ENCODE measurements at places on chromosomes 16 and 17.

- no peak for DNase-seq
Observed at GRCh38 chr17:47952171-47953021, 5.3 kb downstream of the PRR15L start.

- no peak for DNase-seq
Observed at GRCh38 chr17:43020789-43021740, 1.1 kb downstream of the VAT1 start.

GRCh38 chr17:46929413-46929812 lies 6.5 kb downstream of the GOSR2 start:
- DNase-seq = no peak

GRCh38 chr17:48137656-48138055 lies 30.1 kb downstream of the SNX11 start:
- DNase-seq = no peak

DNA sequence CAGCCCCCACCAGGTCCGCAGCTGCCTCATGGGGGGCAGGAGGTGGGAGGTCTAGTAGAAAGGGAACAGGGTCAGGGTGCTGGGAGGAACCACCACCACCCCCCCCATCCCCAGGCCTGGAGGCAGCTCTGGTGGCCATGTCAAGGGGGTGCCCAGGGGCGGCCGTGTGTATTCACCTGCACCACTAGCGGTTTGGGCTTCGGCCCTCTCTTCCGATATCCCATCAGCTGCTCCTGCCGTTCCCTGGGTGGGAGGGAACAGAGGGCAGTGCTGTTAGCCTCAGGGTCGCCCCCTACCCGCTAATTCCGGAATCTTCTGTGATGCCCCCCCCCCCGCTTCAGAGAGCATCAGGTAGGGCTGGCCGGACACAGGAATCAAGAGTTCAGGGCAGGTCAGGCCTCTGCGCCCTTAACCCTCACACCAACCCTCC lies 3.8 kb downstream of the CBX4 start:
- DNase-seq = no peak

DNA sequence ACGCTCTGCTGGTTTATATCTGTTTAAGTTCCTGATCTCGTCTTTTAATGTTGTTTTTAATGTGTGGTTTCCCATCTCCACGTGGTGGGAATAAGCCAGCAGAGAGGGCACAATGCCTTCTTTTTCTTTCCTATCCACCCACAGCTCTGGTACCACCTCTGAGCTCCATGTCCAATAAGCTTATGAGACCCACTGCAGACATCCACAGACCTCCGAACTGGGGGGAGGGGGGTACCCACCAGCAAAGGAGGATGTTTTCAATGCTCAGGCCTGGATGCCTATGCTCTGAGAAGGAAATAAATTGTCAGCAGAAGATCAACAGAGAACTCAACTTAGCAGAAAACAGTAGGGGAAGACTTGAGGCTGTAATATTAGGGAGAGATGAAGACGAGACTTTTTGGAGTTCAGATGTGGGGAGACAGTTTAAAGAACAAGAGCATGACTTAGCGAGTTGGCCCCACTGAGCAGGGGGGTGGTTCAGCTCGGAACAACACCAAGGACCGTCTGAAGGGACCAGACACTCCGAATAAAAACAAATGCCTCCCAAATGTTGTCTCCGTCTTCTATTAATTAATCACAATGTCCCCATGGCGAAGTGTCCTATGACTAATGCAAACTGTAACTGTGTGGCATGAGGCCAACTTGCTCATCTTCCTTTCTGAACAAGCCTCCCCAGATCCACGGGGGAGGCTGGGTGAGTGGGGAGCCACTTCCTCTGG lies 62.7 kb downstream of the GAS7 start:
- DNase-seq = no peak

GRCh38 chr17:66518108-66518507 lies 215.7 kb downstream of the PRKCA start:
- no peak for DNase-seq

DNA sequence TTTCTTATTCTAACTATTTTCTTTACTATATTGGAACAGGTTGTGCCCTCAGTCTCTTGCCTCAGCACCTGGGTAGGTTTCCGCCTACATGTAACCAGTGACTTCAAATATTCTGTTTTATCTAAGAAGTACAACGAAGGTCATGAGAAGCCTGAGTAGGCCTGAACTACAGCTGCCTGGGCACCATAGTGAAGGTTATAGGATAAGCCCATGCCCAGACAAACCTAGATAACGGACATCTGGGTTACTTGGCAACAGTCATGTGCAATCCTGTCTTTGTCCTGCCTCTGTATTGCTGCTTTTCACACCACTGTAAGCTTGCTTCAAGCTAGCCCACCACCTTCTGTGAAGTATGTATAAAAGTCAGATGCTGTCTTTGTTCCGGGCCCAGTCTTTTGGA lies 25.4 kb upstream of the ARL4D start:
- no peak for DNase-seq

DNA sequence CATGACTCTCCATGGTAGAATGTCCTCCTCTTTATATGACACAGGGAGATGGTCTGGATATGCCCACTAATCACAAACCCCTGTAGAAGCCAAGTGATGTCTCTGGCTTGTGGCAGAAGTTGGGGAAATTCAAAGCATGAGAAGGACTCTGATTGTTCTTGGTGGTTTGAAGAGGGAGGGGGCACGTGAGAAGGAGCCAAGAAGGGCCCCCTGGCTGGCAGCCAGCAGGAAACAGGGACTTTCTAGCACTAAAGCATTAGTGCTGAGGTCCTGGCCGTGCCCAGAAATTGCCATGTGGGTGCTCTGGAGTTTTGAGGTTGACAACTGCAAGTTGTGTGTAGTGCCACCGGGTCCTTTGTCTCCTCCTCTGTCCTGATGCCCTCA lies 199.9 kb downstream of the LGALS9B start:
- peak; percentile 8 for DNase-seq

DNA sequence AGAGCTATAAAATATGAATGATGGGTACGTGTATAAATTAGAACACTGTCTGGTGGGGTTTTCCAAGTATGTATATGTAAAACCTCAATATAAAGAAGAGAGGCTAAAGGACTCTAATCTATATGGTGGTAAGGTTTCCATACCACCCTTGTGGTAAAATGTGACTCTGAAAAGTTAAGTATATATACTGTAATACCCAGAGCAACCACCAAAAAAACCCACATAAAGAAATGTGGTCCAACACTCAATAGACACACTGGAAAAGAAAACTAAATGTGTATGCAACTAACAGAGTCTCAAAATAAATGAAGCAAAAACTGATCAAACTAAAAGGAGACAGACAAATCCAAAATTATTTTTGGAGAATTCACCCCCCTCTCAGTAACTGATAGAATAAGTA lies 72.2 kb downstream of the XPO6 start:
- no peak for DNase-seq

DNA sequence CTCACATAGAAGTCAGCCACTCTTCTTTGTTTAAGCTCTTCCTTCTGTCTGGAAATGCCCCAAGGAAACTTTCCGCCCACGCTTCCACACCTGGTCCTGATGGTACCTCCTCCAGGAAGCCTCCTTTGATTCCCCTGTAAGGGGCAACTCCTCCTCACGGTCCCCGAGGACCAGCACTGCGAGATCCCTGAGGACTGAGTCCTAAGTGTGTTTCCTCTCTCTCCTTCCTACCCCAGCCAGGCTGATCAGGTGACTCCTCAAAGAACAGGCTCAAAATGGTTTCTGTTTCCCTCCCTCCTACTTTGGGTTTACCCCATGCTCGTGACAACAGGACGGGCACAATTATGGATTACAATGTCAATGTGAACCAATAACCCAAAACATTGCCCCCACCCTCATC lies 63.0 kb upstream of the MED9 start:
- no peak for DNase-seq

DNA sequence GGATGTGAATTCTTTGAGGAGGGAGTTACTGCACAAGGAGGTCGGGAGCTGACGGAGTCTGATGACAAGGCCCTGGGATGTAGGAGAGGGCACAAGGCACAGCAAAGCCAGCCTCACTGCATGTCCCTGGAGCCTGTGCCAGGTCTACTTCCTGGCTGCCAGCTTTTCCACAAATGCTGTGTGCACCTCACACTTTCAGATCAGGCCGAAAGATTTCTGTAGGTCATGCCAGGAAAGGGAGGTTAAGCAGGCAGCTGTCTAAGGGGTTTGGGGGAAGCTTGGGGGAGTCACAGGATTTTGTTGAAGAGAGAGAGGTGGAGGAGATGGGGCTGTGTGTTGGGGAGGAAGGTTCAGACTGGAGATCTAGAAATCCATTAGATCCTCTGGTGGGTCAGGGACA lies 792.5 kb downstream of the KCNJ18 start:
- no peak for DNase-seq

GRCh38 chr17:20896153-20896649 lies 146.6 kb downstream of the USP22 start:
- DNase-seq = no peak

- peak; percentile 3 for DNase-seq
Observed at GRCh38 chr16:78503602-78504001, 404.1 kb downstream of the WWOX start.

GRCh38 chr17:10226930-10227695 lies 28.7 kb upstream of the GAS7 start:
- peak; percentile 7 for DNase-seq

DNA sequence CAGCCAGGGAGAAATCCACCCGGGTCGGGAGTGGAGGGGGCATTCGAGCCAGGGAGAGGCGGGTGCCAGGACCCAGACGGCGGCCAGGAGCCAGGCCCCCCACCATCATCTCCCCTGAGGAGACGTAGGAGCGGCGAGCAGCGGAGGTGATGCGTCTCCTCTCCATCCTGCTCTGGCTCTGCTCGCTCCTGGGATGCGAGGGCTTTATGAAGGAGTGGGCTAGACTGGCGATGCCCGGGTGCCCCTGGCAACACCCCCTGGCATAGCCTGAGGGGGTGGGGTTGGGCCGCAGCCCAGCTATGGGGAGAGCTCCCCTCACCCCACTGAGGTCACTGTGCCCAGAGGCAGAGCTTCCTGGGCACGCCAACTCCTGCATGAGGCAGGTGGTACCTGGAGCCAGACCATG lies at the start of gene GFAP:
TSS of gene GFAP (minus strand) at position 180 of the 406 bp plus-strand sequence. CDS start at position 166, 14 bp downstream.
- no peak for DNase-seq

DNA sequence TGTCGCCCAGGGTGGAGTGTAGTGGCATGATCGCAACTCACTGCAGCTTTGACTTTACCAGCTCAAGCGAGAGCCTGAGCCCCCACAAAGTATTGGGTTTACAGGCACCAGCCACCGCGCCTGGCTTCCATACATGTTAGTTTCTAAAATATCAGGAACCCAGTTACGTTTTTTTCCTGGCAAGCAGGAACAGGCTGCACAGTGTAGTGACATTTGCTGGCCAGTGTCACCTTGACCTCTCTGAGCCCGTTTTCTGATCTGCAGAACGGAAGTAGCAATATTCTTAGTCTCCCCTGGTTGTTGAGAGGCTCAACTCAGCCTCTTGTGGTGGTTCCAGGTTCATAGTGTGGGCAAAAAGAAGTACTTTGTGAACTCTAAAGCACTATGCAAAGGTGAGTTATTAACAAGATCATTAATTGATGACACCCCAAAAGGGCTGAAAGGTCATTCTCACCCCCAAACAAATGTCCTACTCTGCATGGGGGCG lies 15.6 kb downstream of the IGF2BP1 start:
- no peak for DNase-seq

GRCh38 chr17:5123343-5124124 lies 7.7 kb downstream of the USP6 start:
- DNase-seq = no peak

- peak; percentile 56 for DNase-seq
Observed at GRCh38 chr17:77425791-77426641, 285.2 kb downstream of the SEC14L1 start.

DNA sequence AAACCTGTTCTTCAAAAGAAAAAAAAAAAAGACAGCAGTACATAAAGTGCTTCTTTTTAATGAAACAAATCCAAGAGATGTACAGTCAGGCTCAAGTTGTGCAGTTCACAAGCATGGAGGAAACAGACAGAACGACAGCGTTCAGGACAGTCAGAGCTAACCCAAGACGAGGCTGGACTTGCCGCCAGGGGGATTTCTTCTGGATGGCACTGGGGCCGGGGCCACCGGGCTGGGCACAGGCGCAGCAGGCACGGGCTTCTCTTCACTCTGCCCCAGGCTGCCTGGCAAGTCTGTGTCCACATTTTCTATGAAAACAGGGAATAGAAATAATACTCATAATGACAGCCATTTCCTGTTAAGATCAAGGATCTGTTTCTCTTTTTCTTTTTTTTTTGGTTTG lies 4.4 kb upstream of the NT5C start:
- no peak for DNase-seq

- no peak for DNase-seq
Observed at GRCh38 chr16:88527937-88528743, 42.1 kb upstream of the ZC3H18 start.

- DNase-seq = no peak
Observed at GRCh38 chr17:64412944-64413381, 22.3 kb upstream of the PECAM1 start.

Measured in stimulated activated CD8-positive, alpha-beta memory T cell treated with anti-CD3 and anti-CD28 coated beads, Interleukin-15, amount 100 ng/mL, for 4 hours (primary cell).